ENCODE measurements at places on chromosomes 3 and 15. TPM values are rescaled to one million over a fixed set of nuclear protein-coding genes. Genes with fewer than 3 reads are reported as not detected.

The HAPLN3 gene
- 5.4 TPM for total RNA-seq

The STX19 gene
- 0.18 TPM for total RNA-seq

The WDR93 gene
- total RNA-seq: not detected

The COL7A1 gene
- 306 TPM for total RNA-seq

The RHCG gene
- total RNA-seq: 0.54 TPM

- no peak for DNase-seq
Measured at GRCh38 chr15:38516626-38517025, 48.0 kb downstream of the RASGRP1 start.

DNA sequence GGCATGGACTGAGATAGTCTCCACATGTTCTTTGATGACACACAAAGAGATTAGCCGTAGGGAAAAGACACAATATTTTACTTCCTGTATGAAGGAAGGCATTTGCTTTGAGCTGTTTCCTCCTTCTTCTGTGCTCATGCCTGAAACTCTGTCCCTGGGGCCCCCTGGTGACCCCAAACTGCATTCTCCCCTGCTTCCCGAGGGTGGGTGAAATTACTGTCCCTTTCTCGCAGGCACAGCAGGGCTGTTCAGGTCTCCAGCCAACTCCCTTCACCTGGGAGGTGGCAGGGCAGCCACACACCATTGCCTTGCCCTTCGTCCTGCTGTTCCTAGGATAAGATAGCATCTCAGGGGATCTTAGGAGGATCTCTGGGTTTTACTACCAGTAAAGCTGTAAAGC, 79.2 kb downstream of the GABRG3 start:
- DNase-seq: no peak

DNA sequence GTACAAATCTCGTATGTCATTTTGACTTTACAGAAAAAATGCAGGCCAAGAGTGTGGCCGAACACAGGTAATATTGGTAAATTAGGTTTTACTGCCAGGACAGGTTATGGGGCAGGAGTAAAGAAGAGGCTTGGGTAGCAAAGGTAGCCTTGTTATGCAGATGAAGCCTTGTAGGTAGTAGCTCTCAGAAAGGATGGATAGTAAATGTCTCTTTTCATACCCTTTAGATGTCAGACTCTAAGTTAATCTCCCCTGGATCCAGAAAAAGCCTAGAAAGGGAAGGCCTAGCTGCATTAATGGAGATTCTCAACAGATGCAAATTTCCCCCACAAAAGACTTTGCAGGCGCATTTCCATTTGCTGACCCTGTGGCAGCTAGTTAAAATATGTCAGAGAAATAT, 1445.1 kb upstream of the CADM2 start:
- no peak for DNase-seq

- DNase-seq: no peak
Measured at GRCh38 chr3:155504682-155505081, 211.2 kb upstream of the STRIT1 start.

DNA sequence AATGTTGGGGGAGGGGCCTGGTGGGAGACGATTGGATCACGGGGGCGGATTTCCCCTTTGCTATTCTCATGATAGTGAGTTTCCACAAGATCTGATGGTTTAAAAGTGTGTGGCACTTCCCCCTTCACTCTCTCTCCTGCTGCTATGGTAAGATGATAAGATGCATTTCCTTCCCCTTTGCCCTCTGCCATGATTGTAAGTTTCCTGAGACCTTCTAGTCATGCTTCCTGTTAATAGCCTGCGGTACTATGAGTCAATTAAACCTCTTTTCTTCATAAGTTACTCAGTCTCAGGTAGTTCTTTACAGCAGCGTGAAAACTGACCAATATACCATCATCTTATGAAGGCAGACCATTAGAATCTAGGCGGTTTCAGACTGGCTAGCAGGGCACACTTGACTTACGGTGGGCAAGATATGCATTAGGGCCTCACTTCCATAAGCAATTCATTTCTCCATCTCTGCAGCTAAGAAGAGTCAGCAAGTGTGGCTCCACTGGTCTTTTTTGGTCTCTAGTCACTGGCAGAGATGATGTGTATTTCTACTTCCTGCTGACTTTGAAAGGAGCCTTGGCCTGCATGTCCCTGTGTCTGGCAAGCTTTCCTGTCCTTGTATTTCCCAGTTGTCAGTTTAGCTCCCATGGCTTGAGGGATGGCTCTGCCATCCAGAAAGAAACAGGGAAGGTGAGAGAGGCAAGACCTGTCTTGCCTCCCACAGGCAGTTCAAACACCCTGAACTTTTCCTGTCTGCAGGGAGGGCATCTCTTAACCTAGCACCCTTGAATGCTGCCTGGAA, 109.0 kb upstream of the ADAMTS9 start:
- DNase-seq: no peak

DNA sequence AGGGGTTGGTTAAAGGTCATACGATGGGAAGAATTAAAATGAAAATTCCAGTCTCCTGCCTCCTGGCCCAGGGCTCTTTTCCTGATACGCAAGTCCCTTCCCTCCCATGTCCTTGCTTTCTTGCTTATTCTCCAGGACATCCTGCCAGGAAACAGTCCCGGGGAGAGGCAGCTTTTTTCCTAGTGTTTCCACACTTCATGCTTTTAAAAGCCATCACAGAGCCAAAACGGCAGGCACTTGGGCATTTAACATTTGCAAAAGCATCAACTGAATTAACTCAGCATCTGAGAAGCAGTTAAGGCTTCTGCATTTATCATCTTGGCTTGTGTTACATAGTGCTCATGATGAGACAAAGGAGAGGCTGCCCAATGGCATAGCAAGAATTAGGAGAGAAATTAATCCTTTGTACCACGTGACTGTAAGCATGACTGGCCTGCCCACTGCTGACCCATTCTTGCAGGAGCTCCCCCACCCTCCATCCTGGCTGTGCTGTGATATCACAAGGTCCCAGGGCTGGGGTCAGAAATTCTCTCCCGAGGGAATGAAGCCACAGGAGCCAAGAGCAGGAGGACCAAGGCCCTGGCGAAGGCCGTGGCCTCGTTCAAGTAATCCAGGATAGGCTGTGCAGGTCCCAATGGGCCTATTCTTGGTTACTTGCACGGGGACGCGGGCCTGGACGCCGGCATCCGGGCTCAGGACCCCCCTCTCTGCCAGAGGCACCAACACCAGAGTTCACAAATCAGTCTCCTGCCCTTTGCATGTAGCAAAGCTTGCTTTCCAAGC, 21.6 kb upstream of the VILL start:
- DNase-seq: no peak

- no peak for DNase-seq
Measured at GRCh38 chr3:73314151-73314951, 252.9 kb downstream of the EBLN2 start.

- no peak for DNase-seq
Measured at GRCh38 chr3:161414907-161415306, 43.6 kb upstream of the SPTSSB start.

GRCh38 chr3:37814547-37814946, 47.1 kb upstream of the CTDSPL start:
- no peak for DNase-seq

- DNase-seq: no peak
Measured at GRCh38 chr3:72487946-72488737, 360.1 kb downstream of the SHQ1 start.

Data from foreskin keratinocyte (primary cell).